ENCODE measurements at places on chromosomes 12 and 14.

DNA sequence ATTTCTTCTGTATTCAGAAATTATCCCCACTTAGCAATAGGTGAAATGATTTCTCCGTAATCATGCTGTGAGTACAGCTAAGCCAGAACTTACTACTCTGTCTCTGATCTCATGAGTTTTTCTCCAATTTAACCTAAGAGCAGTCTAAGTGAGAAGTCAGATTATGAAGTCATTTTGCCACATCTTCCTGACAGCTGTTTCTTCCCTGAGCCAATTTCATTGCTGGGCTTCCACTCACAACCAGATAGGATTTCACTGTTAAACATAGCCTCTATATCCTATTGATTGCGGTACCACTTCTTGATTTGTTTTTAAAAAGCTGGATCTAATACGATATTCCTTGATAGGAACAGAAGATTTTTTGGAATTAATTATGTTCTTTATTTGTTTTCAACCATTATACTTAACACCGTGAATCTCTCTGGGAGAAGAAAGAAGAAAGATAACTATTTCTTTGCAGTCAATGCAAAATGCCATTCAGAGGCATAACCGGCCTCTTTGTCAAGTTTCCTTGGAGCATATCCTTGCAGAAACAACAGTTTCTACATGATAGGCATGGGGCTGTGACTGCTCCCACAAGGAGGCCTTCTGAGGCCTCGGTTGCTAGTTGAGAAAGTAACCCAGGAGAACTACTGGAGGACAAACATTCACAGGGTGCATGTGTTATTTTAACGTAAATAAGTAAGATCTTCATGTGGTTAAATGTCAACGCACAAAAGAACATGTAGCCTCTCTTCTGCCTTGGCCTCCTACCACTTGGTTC lies 212.2 kb downstream of the NPAS3 start:
- DNase-seq: no peak

- DNase-seq: no peak
Measured at GRCh38 chr12:39372204-39372925, 70.6 kb downstream of the KIF21A start.

- no peak for DNase-seq
Measured at GRCh38 chr12:9731797-9732196, 1.1 kb downstream of the CLECL1 start.

- no peak for DNase-seq
Measured at GRCh38 chr14:68616221-68616902, 176.5 kb downstream of the ZFP36L1 start.

DNA sequence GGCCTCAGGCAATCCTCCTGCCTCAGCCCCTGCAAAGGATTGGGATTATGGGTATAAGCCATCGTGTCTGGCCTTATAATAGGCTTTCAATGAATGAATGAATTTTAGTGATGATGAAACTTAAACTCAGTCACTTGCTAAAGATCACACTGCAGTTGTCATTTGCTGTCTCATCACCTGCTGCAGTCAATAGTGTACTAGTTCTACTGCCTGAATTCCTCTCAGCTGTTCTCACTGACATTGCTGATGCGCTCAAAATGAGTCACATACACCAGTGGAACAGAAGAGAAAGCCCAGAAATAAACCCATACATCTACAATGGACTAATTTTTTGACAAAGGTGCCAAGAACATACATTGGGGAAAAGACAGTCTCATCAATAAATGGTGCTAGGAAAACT lies 5.6 kb upstream of the SYNJ2BP start:
- DNase-seq: no peak

GRCh38 chr12:32482226-32482625 lies 82.9 kb downstream of the FGD4 start:
- no peak for DNase-seq

DNA sequence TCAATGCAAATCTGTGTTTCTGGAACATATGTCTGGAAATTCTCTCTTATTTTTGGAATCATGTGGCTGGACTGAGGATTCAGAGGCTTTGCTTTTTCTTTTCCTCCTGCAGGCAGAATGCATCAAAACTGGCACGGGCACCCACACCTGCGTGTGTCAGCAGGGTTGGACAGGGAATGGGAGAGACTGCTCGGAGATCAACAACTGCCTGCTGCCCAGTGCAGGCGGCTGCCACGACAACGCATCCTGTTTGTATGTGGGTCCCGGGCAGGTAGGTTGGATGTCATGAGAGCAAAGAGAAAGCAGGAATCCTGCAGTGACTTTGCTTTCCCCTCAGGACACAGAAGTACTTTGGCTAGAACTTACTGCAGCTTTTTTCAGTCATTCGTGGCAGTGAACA lies 90.3 kb downstream of the STAB2 start:
- DNase-seq: no peak

DNA sequence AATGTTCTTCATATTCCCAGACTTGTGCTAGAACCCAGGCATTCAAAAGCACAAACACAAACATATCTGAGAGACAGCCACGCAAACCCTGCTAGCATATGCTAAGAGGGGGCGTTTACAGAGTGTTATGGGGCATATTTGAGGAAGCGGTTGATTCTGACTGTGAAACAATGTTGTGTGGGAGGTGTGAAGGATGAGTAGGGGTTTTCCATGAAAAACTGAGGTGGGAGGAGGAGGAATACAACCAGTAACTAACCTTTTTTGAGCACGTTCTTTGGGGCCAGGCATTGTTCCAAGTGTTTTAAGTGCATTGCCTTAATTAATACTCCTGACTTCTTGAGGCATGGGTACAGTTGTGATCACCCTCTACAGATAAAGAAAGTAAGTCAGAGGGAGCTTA lies 499.5 kb downstream of the AACS start:
- no peak for DNase-seq

GRCh38 chr12:4997939-4998338 lies 45.7 kb upstream of the KCNA5 start:
- no peak for DNase-seq

DNA sequence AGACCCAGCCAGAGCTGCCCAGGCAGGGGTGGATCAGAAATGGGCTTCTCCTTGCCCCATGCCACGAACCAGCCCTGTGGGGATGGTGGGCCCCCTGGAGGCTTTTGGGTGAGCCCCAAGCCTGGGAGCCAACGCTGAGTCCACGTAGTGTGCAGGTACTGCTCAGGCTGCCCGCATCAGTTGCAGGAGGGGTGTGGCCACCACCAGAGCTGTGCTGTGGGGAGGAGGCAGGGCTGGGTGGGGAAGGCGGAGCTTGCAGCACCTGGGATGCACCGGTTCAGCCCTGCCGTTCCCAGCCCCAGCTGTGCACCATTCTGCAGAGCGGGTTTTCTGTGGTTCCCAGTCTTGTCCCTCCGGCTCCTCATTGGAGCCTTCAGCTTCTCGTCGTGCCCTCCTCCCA lies 36.3 kb downstream of the IL31 start:
- DNase-seq: no peak

GRCh38 chr12:18243238-18243637 lies 18.1 kb upstream of the PIK3C2G start:
- DNase-seq: no peak

DNA sequence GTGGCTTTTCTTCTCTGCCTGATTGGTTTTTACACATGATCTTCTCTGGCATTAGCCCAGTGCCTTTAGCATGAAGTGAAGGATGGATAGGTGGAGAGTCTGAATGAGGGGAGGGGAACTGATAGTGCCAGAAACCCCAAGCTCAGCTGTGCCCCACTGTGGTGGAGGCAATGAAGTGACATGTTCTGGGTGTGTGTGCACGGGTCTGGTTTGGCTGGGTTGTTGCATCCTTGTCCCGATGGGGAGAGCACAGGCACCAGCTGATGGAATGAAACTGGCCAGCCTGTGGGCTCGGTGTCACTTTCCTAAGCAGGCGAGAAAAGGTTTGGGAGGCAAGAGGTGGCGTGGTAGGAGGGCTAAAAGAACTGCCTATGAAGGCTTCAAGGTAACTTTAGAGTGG lies 65.3 kb downstream of the CACNA1C start:
- DNase-seq: no peak

GRCh38 chr12:13091832-13092231 lies 11.6 kb downstream of the GSG1 start:
- DNase-seq: no peak

DNA sequence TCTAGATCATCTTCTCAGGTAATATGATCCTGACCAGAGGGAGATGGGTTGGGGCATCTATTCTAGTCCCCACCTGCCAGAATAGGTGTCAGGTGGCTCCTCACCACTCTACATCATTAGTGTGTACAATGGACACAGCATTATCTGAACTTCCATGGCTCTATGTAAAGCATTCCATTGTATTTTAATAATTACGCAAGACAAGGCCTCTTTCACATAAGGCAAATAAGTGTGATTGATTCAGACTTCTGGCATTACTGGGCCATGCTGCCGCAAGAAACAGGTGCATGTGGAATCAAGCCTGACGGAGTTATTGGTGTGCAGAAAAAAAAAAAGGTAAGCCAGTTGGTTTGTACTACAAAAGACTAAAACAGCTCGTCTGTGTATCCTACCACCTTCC lies 3.1 kb upstream of the DDHD1 start:
- no peak for DNase-seq

DNA sequence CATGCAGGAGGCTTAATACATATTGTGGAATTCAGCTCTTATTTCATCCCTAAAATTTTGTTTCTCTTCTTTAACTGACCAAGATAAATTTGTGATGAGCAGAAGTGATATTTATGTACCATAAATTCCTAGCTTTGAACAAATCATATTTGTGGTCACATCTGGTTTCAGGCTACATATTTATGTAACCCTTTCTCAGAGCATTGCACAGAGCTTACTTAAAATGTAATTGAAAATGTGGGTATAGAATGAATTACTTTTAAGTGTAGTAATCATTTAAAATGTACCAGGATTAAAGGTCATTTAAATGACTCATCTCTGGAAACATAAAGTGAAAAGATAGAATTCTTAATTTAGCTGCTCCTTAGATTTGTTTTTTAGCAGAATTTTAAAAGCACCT lies 129.9 kb upstream of the FRMD6 start:
- DNase-seq: no peak

DNA sequence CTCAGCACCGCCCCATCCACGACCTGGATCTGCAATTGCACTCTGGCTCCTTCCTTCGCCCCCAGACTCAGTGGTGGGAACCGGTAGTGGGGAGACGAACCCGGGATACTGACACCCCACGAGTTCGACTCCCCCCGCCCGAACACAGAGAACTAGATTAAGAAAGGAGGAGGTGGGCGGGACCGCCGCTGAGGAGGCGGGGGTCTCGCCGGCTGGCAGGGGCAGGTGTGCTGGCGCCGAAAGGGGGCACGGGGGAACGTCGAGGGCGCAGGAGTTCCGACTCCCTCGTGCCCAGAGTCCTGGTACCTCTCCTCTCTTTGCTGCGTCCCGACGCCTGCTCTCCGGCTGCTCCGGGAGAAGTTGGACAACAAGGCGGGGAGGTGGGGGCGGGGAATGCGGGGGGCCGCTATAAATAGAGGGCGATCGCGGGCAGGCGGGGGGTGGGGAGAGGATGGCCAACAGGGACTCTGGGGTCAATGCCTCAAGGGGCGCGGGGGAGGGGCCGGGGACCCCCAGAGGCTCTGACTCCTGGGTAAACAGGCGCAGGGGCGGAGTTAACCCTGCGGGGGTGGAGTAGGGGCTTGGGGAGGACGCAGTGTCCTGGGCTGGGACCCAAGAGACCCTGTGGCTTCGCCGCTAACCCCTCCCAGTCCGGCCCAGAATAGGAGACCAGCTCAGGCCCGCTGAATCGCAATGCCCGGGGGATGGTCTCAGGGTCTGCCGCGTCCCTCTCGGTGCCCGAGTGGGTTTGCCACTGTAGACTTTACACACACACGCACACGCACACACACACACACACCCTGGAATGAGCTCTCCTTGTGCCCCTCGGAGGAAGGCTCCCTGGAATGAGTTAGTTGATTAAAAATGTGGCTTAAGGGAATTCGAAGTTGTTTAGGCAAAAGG lies 761 bp upstream of the NDRG2 start:
- no peak for DNase-seq

DNA sequence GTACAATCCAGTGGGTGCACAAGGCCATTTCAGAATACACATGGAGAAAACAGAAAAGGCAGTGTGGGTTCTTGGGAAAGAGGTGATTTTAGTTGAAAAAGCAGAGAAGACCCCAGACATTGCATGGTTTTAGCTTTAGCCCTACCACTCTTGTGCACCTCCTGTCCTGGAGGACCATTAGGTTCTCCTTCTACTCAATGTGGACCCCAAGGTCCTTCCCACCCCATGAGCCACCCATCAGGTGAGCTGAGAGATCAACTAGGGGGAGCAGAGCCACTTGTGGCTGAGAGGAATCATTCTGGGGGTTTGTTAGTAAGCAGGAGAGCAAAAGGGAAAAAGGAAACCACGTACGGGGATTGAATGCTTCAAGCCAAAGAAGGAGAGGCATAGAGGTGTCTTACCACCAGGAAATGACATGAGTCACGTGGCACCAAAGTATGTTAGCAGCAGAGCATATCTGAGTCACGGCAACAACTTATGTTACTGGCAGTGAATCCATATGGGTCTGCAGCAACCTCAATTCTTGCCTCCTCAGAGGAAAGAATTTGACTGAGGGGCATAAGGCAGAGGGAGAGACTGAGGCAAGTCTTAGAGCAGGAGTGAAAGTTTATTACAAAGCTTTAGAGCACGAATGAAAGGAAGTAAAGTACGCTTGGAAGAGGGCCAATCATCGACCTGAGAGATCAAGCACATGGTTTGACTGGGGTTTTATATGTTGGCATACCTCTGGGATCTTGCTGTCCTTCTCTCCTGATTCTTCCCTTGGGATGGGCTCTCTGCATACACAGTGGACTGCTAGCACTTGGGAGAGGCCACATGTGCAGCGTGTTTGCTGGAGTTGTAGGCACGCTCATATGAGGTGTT lies 73.9 kb downstream of the HSD17B6 start:
- peak; percentile 13 for DNase-seq

- DNase-seq: no peak
Measured at GRCh38 chr12:97306147-97306546, 156.5 kb upstream of the RMST start.

DNA sequence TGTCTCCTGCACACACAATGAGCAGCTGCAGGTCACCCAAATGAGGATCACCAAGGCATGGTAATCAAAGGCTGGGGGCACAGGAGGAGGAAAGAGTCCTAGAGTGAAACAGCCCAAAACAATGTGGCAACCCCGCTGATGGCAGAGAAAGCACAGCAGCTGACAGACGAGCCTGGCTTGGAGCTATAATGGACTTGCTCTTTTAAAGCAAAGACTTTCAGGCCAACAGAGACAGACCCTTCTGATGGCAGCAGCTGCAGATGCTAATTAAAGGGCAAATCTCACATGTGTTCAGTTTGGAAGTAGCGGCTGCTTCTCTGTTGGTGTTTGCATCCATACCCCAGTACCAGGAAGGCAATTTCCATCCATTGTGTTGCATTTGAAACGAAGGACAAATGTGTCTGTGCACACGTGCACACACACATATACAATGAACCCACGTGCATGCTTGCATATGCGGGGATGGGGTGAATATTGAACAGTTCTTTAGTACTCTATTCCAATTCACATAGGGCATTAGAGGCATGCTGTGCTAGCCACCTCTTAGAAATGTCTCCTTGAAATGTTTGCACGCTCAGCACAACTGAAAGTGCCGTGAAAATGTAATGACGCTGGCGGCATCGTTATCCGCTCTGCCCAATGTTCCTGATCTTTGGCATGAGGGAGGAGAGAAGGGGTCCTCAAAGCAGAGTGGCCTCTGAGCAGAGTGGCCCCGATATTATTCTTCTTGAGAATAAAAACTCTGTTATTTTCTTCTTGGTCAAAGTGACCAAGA lies 38.1 kb downstream of the CIT start:
- no peak for DNase-seq

- DNase-seq: no peak
Measured at GRCh38 chr12:111580737-111581136, 18.4 kb downstream of the ATXN2 start.
